NCI-H1436 treated with DMSO at 0.1 percent for 48 hours (cell line): ENCODE measurements at places on chromosomes 4 and X.

- no peak for DNase-seq
These were observed 4.9 kb downstream of the PLAC8 start for GRCh38 chr4:83109480-83110222.

- DNase-seq, result no peak
These were observed 16.5 kb downstream of the SEPTIN11 start for GRCh38 chr4:76965866-76966579.

DNA sequence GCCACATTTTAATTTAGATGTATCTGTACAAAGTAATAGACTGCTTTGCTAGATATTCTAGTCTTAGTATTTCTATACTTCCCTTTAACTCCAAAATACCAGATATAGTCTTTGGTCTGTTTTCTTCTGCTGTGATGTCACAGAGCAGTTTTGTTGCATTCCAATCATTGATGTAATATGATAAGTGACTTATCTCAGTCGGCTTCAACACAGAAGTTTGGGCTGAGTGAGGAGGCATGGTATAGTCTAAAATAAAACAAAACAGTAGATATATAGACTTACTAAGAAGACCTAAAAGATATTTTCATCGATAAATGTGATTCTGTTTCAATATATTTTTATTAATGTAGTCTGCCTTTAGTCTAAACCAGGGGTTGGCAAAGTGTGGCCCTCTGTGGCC, 169.9 kb downstream of the DCK start:
- no peak for DNase-seq

DNA sequence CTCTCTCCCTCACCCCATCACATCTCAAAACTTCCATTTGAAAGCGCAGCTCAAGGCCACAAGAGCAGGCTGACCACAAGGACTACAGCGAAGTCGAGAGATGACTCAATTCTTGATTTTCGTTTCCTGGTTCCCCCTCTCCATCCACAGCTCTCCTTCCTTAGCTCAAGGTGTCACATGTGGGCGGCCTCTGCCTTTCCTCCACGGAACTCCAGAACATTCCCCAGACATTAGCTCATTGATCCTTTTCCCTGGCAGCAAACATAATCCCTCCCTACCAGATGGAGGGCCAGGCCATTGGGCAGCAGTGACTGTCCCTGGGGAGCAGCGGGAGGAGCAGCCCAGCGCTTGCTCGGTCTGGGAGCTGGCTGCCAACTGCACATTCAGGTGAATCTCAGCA, 56.3 kb downstream of the CCDC149 start:
- DNase-seq, result no peak

DNA sequence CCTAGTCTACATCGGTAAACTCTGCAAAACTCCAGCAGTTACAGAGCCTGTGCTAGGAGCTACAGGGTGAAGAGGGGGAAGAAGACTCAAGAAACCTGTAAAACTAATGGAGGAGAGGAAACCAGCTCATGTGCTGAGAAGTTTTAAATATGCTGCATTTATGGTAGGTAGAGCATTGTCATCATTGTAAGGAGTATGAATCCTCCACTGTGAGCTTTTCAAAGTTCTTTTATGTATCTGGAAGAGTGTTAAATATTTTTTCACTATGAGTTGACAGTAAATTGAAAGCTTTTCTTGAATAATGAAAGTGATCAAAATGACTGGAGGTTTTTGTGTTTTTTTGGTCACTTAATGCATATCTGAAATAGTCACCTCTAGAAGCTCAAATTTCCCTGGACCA, 46.2 kb downstream of the SEPTIN11 start:
- no peak for DNase-seq

GRCh38 chr4:78250500-78250899, 193.4 kb downstream of the FRAS1 start:
- DNase-seq, result no peak

- DNase-seq, result no peak
These were observed 1.5 kb downstream of the ADRA2C start for GRCh38 chr4:3767570-3768288.

DNA sequence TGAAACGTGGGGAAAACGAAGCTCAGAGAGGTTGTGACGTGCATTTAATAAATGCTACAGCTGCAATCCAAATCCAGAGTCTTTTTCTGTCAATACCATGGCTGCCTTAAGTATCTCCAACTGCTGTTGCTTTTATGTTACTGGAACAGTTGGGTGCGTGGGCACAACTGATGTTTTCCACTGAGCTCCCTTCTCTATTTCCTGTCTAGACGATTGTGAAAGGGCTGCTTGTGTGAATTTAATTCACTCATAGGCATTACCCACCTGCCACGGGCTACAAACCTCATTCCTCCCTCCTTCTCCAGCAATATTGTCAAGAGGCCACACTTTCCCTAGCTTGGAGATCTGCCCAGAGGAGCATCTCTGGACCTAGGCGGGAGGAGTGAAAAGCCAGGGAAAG, 526.0 kb downstream of the MID1IP1 start:
- DNase-seq, result no peak

- no peak for DNase-seq
These were observed 519.2 kb downstream of the RPA4 start for GRCh38 chrX:97402903-97403302.

GRCh38 chrX:74656079-74656745, 41.8 kb upstream of the RLIM start:
- DNase-seq, result no peak

- no peak for DNase-seq
These were observed 5.0 kb downstream of the ARFIP1 start for GRCh38 chr4:152784490-152785350.

DNA sequence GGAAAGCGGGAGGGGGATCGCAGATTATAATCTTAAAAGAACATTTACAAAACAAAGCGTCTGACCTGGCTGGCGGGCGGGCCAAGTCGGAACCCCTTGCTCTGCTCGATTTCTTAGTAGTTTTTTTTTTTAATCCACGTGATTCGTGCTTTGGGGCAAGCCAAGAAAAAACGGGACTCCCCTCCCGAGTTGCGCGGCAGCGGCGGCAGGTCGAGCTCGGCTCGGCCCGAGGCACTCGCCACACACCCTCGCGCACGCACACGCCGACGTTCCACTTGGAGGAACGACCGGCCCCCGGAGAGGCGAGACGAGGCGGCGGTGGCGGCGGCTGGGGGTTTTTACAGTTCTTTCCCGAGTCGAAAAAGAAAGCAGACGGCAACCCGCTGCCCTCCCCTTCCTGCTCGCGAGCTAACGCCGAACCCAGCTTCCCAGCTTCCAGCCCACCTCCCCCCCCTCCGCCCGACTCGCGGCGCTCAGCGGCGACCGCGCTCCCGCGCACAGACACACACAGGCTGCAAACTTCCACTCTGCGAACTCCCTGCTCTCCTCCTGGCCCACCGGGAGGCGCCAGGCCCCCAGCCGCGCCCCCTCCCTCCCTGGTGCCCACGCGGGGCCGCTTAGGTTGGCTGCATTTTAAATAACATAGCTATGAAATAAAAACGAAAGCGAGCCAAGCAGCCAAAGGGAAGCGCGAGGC, 1.2 kb downstream of the BCOR start:
- no peak for DNase-seq

GRCh38 chrX:119003462-119003861, 29.0 kb downstream of the LONRF3 start:
- no peak for DNase-seq

DNA sequence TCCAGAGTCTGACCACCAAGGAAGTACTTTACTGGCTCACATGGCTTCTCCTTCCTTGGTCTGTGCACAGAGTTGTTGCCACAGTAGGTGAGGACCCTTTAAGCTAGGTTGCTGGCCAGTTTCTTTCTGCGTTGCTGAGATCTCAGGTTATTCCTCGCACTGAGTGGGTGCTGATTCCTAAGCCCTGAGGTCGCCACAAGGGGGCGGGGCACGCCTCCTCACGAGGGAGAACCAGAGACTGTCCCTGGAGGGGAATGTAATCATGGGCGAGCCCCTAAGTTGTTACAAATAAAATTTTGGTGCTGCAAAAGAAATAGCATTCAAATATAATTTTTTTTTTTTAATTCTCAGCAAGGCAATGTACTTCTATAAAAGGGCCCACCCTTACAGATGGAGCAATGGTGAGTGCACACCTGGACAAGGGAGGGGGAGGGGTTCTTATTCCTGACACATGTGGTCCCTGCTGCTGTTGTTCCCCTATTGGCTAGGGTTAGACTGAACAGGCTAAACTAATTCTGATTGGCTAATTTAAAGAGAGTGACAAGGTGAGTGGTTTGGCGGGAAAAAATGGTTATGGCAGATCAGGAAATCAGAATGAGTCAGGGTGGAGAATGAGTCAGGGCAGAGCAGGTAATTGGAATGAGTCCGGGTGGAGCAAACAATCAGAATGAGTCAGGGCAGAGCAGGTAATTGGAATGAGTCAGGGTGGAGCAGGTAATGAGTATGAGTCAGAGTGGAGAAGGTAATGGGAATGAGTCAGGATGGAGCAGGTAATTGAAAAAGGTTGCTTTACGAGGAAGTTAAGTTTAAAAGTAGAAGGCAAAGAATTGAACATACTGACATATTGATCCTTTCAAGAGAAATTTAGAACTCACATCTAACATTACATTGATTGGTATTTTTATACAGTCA, 107.5 kb downstream of the VSIG4 start:
- no peak for DNase-seq

- DNase-seq, result no peak
These were observed 8.8 kb downstream of the DDX53 start for GRCh38 chrX:23008431-23009099.

- DNase-seq, result no peak
These were observed 267.6 kb downstream of the TENM3 start for GRCh38 chr4:182510836-182511235.

- DNase-seq, result no peak
These were observed 6.2 kb downstream of the LINC00632 start for GRCh38 chrX:140715787-140716186.

DNA sequence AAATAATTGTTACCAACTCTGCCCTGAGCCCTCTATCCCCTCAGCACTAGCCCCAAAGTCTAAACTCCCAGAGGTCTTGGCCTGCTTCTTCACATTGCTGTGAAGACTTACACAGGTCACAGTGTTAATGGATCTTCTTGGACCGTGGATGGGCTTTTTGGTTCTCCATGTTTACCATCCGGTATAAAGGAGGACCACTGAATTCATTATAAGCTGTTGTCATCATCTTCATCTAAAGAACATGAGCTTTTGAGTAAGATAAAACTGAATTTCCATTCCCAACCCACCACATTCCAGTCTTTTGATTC, 8.5 kb downstream of the NUDT11 start:
- no peak for DNase-seq

- DNase-seq, result no peak
These were observed 129.4 kb downstream of the DKK2 start for GRCh38 chr4:106906728-106907127.

DNA sequence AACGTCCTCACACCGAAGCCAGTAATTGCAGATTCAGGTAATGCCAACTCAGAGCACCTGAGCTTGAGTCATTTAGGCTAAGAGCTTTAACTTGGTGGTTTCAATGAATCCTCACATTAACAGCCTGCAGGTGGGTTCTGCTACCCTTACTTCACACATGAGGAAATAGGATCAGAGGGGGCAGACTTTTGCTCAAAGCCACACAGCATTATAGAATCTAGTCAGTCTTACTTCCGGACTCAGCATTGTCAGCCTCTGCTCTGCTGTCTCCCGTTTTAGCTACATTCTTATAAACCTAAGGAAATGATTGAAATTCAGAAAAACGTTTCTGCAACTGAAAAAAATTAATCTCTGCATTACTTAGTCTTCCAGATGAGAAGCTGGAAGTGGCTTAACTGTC, 6.0 kb downstream of the C4orf50 start:
- DNase-seq, result no peak

DNA sequence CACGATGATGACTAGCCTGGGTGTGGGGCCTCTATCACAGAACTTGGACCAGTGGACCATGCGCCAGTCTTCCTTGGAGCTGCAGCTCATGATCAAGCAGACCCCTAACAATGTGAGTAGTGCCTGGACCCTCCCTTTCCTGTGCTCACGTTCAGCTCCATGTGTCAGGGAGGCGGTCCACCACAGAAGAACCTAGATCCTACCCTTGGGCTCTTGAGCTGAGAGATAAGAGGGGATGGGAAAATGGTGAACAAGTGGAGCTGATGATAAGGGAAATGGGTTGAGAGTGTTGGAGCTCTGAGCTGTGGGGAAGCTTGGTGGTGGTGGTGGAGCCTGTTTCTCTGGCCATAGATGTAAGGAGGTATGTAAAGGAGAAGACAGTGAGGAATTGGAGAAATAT, 13.1 kb downstream of the MED12 start:
- no peak for DNase-seq

DNA sequence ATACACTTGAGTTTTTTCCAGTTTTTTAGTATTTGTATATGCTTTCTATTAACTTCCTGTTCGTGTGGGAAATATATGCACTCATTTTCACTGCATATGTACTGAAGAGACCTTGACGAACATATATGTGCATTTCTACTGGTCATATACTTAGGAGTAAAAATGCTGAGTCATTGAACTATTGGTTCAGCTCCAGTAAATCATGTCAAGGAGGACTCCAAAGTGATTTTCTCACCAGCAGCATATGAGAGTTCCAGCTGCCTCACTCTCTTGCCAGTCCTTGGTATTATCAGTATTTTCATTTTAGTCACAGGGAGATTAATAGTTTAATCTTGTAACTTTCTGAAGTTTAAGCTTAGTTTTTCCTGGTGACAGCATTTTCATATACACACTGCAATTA, 2750.2 kb downstream of the ARAP2 start:
- DNase-seq, result no peak

DNA sequence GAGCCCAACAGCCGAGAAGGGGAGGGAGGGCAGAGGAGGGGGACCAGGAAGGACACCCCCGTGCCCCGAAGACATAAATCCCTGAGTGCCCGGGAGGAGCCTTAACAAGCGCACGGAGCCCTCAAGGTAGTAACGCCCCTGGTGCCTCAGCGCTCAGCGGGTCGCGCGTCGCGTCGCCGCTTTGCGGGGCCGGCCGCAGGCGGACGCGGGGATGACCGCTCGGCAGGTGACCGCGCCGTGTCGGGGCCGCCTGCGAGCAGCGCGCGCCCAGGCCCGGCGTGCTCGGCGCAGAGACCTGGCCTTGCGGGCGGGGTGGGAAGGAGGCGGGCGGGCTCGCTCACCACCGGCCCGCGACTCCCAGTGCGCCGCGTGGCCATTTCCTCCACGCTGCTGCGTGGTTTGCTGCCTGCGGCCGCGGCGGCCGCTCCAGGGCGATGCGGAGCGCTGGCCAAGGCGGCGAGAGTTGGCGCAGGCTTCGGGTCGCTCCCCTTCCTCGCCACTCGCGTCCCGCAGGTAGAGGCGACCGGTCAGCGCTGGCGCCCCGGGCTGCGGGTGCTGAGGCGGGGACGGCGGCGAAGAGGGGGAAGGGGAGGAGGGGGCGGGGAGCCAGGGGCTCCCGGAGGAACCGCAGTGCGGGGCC, 632 bp downstream of the CCSER1 start:
- DNase-seq, result no peak
